T-helper 1 cell treated with Interleukin-12 subunit alpha and Interleukin-12 subunit beta and Interleukin-4 antibody, amounts not matched to agents 30 ng/mL and 1 ng/mL, for 36 hours (primary cell): ENCODE measurements at places on chromosomes 5 and 9. TPM values are rescaled to one million over a fixed set of nuclear protein-coding genes. Genes with fewer than 3 reads are reported as not detected.

The MGAT4B gene
- 99.8 and 100 TPM in 2 replicates for total RNA-seq

The SPINK1 gene
- total RNA-seq = not detected in 2 replicates

The SLC4A9 gene
- 0.10 and 0.29 TPM in 2 replicates for total RNA-seq

The SFXN1 gene
- 194 and 195 TPM in 2 replicates for total RNA-seq

The TUBB4B gene
- total RNA-seq = 275 and 280 TPM in 2 replicates

The PCDHB9 gene
- total RNA-seq = not detected in 2 replicates

The PRRX2 gene
- total RNA-seq = 1.5 and 1.6 TPM in 2 replicates

The FOXD1 gene
- total RNA-seq = 0.20 and 0.29 TPM in 2 replicates

The IFNA13 gene
- total RNA-seq = not detected in 2 replicates

The SPATA31E1 gene
- total RNA-seq = not detected in 2 replicates

The MUSK gene
- total RNA-seq = not detected in 2 replicates

The AQP7 gene
- total RNA-seq = 0.27 and 0.54 TPM in 2 replicates

The RELL2 gene
- 18.2 and 19.3 TPM in 2 replicates for total RNA-seq
